ENCODE measurements at places on chromosomes 16 and 17.

DNA sequence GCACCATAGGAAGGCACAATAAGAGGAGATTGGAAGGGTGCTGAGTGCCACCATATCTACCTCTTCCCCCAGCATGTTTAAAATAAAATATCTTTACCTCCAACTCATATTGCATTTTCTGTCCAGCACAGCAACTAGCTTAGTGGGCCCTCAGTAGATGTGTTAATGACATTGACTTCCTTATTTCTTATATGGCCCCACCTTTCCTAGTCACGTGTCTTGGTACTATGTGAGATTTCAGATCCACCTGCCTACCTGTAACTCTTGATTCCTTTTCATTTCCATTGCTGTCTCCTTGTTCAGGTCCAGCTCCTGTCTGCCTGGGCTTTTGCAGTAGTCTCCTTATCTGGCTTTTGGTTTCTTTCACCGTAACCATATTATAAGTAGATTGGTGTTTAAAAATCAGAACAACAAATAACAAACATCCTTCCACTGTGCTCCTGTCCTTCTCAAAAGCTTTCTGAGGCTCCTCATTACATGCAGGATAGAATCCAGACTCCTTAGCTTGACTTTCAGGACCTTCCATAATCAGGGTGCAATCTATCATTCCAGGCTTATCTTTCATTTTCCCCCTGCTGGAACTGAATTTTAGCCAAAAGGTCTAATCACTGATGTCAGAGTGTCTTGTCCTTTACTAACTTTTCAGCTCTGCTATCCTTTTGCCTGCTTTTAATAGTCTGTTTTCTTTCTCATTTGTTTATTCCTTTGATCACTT lies 71.3 kb downstream of the FTO start:
- DNase-seq, result no peak

DNA sequence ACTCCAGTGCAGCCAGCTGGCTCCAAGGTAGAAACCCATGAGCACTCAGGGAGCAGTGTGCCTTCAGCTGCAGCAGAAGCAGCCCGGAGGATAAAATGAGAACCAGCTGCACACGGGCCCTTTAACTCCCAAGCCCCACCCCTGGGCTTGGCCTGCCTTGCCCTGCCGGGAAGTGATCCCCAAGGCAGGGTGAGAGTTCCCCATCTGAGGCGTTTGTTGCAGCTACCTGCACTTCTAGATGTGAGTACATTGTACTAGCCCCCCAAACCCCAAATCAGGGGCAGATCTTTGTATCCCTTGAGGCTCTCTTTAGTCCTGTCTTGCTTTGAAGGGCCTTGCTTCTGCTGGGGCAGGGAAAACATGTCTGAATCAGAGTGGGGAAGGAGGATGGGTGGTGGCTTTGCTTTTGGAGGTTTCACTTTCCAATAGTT lies at the start of gene MVP:
MVP (plus strand) TSS at position 192 of the 431 bp plus-strand sequence. CDS start 10,088 bp downstream, outside the sequence.
- no peak for DNase-seq

- no peak for DNase-seq
Measured at GRCh38 chr17:78344666-78345065, 15.2 kb downstream of the SOCS3 start.

GRCh38 chr17:73304971-73305812 lies 6.6 kb downstream of the CDC42EP4 start:
- peak; percentile 87 for DNase-seq

DNA sequence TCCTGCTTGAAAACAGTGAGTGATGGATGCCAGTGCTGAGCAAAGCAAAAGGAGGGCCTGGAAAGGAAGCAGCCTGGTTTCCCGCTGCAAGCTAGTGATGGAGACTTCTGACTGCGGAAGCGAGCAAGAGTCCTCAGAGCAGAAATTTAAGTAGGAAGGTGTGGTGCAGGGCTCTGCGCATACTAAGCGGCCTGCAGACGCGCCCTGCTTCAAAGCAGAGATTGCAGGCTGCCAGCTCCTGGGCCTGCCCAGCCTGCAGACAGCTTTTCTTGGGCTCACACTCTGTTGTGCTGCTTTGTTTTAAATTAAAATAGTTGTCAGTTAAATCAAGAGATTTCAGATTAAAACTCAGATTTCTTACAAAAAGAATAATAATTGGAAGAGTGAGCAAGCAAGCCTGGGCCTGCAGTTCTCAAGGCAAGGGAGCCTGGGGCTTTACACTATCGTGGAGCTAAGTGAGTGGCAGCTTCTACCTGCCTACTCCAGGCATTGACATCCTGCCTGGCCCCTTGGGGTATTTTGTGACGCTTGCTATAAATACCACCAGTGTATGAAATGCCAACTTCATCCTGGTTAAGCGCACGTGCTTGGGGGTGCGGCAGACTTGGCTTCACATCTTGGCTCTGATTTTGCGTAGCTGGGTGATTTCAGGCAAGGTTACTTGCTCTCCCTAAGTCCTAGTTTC lies 237.3 kb downstream of the XYLT1 start:
- DNase-seq, result no peak

DNA sequence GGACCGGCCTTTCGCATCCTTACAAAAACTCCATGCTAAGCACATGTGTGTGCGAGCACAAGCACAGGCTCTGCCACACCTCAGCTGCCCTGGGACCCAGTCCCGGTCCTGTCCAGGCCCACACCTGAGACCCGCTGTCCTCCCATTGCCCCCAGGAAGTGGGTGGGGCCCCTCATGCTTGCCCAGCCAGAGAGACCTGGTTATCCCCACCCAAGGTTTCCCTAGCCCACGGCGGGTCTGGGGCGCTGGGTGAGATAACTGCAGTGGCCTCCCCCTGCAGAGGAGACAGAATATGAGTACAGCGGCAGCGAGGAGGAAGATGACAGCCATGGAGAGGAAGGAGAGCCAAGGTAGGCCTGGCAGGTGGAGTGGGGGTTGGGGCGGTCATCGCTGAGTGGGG lies 12.5 kb upstream of the C17orf107 start:
- no peak for DNase-seq

GRCh38 chr17:62965686-62966425 lies at the start of gene TANC2:
TSS of gene TANC2 (plus strand) at chr17:62966235. CDS start at chr17:63009560, 43,325 bp downstream.
- no peak for DNase-seq

- no peak for DNase-seq
Measured at GRCh38 chr16:10485698-10486382, 94.6 kb downstream of the EMP2 start.

DNA sequence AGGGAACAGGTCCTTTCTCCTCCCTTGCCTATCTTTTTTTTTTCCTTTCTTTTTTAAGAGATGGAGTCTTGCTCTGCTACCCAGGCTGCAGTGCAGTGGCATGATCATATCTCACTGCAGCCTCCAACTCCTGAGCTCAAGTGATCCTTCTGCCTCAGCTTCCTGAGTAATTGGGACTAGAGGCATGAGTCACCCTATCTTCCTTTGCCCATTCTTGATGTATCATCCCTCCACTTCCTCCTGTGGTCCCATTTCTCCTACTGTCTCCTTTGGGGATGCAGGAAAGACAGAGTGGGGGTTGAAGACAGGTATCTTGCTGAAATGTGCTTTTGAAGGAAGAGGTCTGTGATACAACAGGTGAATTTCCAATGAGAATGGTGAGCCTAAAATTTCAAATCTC lies 5.5 kb downstream of the MYO19 start:
- no peak for DNase-seq

- no peak for DNase-seq
Measured at GRCh38 chr17:49978501-49978900, 9.5 kb downstream of the DLX4 start.

DNA sequence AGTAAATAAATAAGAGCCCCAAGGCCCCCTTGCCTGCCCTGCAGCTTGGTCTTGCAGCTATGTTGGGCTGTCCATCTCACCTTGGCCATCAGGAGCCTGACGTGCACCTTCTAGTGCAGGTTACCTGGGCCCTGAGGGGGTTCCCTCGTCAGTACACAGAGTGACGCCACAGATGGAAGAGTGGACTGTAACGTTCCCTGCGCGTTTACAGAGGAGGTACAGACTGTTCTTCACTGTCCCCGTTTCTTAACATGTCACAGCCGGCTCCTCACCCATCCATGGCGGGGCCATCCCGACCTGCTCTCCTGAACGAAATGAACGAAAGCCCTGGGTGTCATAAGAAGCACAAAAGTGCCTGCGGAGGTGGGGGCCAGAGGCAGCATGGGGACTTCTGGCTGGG lies 15.9 kb upstream of the FASN start:
- no peak for DNase-seq

DNA sequence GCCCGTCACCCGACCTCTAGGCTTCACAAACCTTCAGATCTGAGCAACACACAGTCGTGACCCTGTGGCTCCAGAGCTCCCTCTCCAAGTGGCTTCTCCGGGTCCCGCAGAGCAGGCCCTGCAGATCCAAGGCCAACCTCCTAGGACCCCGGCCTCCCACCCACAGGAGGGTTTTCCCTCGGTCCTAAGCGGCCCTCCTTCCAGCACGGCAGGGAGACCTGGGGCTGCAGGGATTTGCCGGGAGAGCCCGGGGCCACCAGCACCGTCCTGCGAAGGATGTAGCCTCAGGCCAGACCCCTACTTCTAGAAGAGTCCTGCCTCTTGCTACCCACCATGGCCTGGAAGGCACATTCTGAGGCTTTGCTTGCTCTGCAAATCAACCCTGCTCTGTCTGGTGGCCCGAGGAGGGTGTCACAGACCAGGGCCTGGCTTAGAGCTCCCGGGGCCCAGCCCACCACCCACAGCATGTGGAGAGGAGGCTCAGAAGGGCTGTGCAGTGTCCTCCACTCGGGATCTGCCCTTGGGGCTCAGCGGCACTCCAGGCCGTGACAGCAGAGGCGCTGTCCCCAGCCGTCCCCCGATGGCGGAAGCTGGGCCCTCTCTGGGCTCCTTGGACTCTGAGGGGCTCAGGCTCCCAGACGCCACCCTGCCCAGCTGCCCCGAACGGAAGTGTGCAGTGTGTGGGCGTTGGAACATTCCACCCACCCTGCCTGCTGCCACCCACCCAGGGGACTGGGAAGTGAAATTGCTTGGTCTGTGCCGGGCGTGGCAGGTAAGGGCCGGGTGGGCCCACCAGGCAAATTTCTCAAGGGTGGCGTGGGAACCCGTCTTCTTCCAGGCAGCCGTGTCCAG lies 28.8 kb upstream of the ACSF3 start:
- no peak for DNase-seq

- DNase-seq, result no peak
Measured at GRCh38 chr17:40538019-40538935, 27.0 kb downstream of the CCR7 start.

Data from vagina (tissue), 2 donors.